ENCODE measurements at places on chromosomes 12 and 14. TPM values are rescaled to one million over a fixed set of nuclear protein-coding genes. Genes with fewer than 3 reads are reported as not detected.

GRCh38 chr12:107844312-107844921, 69.9 kb downstream of the ASCL4 start:
- no peak for DNase-seq

Gene PPM1H
- polyA plus RNA-seq: 29.5 TPM

GRCh38 chr14:72049462-72049861, 117.2 kb downstream of the RGS6 start:
- DNase-seq: no peak

DNA sequence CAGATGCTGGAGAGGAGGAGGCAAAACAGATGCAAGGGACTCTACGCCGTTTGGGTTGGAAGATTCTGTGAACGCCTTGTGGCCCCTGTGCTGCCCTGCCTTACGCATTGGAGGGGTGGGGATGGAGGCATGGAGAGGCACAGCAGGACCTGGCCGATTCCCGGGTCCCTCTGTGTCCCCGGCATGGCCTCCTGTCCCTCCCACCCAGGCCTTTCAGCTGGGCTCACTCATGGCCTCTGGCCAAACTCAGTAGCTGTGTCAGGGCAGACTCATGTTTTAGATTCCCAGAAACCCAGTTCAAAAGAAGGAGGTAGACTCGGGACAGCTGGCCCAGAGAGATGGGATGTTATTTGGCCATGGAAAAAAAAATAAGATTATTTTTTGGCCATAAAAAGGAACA, 40.1 kb downstream of the TESC start:
- DNase-seq: no peak

- DNase-seq: no peak
These were observed 1.8 kb upstream of the DYRK2 start for GRCh38 chr12:67646775-67647174.

GRCh38 chr14:92464716-92465115, 48.9 kb upstream of the RIN3 start:
- no peak for DNase-seq

DNA sequence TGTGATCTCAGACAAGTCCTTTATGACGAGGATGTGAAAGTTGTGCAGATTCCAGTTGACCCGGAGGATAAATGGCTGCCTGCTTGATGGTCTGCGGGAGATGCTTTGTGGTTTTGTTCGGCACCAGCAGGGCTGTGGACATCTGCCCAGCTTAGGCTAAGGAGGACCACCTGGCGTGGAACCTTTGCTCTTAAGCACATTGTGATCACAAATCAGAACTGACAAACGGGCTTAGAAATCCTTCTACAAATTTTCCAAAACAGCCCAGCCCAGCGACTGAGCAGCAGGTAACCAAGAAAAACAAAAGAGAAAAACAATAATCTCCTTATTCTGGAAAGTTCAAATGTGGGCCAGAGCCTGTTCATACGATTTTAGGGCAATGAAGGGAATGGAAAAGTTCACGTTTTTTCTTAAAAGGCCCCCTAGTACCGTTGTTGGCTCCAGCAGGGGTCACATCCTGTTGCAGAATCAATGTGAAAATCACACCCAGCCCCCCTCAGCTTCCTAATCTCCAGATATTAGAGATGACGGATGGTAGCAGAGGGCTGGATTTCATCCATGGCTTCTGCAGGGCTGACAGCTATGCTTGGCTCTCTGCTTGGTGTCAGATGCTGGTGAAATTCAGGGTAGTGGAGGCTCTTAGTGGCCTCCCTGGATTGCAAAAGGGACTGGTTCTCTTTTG, 81.1 kb upstream of the RFLNA start:
- no peak for DNase-seq
